Activated T-cell treated with anti-CD3 and anti-CD28 coated beads, Interleukin-2, amount 50 U/mL, for 1 hour (primary cell): ENCODE measurements at places on chromosomes 11 and 22.

DNA sequence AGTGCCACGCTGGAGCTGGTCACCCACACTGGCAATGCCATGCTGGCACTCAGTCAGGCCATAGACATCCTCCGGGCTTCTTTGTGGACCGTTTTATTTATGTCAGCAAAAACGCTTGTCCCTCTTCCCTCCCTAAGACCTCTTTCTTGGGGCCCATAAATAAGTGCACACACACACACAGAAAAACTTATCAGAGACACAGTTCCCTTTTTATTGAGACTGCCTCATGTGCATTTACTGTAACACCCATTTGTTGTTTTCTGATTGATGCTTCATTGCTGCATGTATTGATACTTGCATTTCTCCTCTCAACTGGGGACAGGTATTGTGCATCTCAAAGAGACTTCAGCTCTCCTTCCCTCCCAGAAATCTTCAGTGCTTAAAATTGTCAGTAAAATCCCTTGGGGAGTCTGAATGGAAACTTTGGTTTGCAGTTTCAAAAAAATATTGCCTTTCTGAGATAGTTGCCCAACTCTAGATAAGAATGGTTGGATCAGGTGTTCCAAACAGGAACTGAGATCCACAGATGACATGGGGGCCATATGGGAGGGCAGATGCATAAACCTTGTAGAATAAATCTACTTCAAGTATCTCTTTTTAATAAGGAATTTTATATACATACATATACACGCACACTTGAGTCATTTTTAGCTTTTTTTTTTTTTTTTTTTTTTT, 50.9 kb downstream of the PPP2R1B start:
- DNase-seq, result no peak

DNA sequence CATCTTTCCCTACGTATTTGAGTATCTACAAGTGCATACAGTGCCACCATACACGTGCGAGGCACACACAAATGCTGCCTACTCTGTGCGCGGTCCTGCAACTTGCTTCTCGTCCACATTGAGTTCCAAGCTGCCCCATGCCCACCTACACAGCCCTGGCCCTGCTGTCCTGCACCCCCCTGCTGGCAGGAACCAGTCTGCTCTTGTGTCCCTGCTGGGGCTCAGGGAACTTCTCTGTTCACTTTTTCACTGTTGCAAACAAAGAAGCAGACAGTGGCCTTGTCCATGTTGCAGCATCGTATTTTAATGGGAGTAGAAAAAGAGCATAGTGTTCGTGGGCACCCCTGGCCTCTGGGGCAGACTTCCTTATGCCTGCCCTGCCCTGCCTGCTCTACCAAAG, 14.0 kb downstream of the CPT1A start:
- DNase-seq, result no peak

- DNase-seq, result no peak
These were observed 16.5 kb downstream of the MCAM start for GRCh38 chr11:119300198-119300964.

DNA sequence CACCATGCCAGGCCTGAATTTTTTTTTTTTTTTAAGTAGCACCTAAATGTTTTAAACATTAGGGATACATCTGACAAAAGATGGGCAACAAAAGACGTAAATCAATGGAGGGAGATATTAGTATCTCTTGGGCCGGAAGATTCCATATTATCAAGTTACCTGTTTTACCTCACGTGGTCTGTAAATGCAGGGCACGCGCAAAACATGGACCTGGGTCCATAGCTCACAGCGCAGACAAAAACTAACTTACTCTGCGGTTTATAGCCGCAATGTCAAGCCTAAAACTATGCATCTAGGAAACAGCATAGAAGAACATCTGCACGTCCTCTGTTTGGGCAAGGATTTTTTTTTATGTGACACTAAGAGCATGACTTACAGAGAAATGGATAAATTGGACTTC, 31.5 kb upstream of the PANX2 start:
- DNase-seq, result no peak

- DNase-seq, result no peak
These were observed 1420.3 kb downstream of the BRD1 start for GRCh38 chr22:48407256-48407955.

GRCh38 chr22:37188901-37189466, 937 bp upstream of the C1QTNF6 start:
- no peak for DNase-seq
